ENCODE measurements at places on chromosomes 7 and 10.

- no peak for DNase-seq
Measured at GRCh38 chr7:34338961-34339526, 319.0 kb upstream of the NPSR1 start.

DNA sequence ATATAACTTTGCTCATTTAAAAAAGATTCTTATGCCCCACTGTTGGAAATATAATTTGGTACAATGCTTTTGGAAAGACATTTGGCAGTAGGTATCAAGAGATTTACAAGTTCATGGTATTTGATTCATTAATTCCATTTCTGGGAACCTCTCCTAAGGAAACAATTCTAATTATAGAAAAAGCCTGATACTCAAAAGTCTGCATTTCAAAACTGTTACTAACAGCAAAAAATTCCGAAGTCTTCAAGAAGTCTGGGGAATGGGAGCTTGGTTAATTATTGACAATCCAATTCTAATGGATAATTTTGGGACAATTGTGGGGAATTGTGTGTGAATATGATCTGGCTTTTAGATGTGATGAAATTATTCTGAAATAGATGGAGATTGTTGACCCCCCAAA lies 59.6 kb downstream of the HDAC9 start:
- DNase-seq, result no peak

DNA sequence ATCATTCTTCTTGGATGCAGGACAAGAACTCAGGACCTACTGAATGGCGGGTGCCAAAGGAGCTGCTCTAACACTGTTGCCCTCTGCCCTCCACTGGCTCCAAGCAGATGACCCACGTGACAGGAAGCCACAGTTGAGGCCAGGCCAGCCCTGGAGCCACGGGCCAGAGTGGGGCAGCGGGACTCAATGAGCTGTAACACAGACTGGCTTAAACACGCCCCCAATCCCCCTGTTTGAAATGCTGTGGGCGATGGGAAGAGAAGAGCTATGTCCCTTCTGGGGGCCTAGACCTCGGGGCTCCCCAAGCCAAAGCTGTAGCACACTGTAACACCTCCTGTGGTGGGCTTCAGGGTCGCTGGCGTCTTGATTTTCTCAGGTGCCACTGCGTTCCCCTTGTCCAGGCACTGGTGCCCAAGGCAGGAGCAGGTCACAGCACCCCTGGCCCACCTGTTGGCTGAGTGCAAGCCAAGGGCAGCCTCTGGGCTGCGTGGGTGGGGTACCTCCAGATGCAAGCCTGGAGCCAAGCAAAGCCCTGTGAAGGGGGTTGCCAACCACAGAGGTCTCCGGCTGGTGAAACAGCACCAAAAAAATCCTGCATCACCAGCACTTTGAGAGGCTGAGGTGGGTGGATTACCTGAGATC lies 18.6 kb upstream of the ZMIZ2 start:
- DNase-seq, result no peak

DNA sequence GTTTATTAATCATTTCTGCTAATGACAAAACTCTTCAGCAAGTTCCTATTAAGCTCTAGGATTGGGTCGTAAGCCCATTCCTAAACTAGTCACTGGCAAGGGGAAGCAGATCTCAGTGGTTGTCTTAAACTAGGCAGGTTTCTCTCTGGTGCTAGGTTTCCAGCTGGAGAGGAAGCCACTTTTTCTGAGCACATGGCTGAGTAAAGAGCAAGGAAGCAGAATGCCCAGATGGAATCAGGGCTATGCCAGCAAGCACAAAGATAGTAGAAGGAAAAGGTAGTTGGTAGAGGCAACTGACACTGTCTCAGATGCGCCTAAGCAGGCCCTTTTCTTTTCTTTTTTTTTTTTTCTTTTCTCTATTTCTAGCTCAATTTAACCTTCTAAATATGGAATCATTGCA lies 224.9 kb downstream of the EXOC4 start:
- DNase-seq, result no peak

DNA sequence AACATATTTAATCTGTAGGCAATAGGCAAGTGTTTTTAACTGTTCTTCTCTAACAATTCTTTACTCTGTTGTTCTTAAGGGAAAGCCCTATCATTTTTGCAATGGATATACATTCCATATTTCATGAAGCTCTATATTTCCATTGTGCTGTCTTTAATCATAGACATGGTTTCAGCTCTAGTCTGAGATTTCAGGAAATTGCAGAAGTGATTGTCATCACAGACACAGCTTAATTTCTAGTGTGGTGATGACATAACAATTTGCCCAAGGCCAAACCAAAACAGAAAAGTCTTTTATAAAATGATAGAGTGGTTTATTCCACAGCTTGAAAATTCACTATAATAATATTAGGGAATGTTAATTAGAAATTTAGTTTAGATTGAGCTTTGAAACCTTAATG lies 494.1 kb upstream of the SEMA3A start:
- DNase-seq, result no peak

DNA sequence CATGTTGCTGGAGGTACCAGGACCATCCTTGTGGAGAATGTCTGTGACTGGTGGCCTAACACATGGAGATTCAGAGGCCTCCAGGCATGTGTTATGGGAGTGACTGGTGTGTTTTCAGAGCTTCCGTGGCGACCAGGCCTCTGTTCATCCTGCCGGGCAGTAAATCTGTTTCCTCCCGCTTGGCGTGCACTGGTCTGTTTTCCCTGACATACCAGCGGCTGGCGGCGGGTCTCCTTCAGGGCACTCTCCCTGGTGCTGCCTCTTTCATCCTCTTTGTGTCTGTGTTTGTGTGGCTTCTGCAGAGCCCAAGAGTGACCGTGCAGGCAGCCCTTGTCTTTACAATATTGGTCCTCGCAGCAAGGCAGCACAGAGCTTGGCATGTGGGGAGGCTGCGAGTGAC lies 385.1 kb upstream of the MKI67 start:
- DNase-seq, result no peak

- no peak for DNase-seq
Measured at GRCh38 chr7:81684514-81685269, 85.2 kb downstream of the HGF start.

DNA sequence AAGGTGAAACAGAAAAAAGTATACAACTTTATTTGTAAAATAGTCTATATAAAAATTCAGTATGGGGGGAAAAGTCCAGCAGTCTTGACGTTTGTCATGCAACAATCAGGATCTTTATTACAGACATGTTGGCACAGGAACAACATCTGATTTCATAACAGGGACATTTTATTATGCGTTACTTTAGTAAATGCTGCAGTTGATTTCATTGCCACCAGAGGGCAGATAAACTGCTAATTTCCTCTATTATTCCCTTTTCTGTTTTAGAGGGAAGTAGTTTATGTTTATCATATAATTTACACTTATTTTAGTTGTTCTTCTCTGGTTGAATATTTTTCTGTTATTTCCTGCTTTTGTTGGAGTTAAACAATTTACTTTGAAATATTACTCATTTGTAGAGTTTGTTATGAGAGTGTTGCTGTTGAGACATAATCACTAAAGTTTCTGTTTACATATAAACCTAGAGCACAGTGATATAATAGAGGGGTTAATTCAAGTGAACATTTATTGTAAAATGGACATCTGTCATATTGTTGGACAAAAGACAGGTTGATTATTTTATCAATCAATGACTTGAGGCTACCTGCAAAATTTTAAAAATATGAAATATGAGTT lies 3.3 kb downstream of the PLXDC2 start:
- DNase-seq, result no peak

DNA sequence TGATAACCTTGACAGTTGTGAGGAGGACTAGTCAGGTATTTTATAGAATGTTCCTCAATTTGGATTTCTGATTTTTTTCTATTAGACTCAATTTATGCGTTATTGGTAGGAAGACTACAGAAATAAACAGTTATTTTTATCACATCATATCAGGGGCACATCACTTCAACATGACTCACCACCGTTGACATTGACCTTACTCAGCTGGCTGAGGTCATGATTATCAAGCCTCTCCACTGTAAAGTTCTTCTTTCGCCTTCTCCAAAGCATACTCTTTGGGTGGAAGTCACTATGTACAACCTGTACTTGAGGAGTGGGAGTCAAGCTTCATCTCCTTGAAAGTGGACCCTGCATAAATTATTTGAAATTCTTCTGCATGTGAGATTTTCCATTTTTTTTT lies 194.3 kb upstream of the IGFBP3 start:
- DNase-seq, result no peak

- no peak for DNase-seq
Measured at GRCh38 chr7:92634924-92635519, 44.8 kb upstream of the FAM133B start.

GRCh38 chr10:13711291-13711690 lies 124.5 kb downstream of the PRPF18 start:
- no peak for DNase-seq

DNA sequence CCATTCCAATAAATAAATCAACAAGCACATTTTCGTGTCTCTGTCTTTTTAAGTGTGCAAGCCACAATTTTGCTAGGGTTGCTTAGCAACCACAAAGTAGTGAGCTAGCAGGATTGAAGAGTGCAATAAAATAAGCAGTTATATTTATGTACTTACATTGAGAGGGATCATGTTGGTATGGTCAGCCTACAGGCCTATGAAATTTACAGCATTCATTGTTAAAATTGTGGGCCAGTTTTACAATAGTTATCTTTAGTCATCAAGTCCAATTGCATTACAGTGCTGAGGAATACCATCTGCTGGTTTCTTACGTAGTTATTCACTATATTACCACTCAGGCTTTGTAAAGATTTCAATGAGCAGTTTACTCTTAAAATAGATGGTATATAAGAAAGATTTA lies 192.5 kb upstream of the POT1 start:
- DNase-seq, result no peak

DNA sequence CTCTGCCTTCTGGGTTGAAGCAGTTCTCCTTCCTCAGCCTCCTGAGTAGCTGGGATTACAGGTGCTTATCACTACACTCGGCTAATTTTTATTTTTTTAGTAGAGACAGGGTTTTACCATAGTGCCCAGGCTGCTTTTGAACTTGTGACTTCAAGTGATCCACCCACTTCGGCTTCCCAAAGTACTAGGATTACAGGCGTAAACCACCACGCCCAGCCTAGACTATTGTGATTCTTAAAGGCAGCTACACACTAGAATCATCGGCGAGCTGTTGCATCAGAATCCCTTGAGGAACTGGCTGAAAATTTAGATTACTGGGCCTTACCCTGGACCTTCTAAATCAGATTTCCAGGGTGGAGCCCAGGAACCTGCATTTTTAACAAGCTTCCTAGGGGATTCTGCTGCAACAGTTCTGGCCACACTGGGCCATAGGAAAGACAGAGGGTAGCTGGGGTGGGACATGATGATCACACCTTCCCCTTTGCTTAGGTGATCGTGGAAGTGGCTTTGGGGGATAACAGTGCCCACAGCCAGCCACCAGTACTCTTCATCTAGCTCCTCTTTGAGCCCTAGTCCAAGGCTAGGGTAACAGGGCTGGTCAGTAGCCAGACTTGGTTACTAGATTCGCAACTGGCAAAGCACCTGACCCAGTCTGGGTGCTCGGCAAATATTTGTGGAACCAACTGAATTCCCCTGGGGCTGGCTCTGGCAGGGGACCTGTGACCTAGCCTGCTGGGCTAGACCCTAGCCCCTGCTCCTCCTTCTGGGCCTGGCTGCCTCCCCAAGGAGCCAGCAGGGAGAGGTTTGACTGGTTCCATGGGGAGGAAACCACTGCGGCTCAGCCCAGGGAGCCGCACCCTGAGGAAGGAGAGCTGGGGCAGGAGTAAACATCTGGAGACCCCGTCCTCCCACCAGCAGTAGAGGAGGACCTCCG lies 67.1 kb upstream of the DUSP5 start:
- DNase-seq, result no peak

- DNase-seq, result no peak
Measured at GRCh38 chr7:104980841-104981671, 32.9 kb upstream of the KMT2E start.

DNA sequence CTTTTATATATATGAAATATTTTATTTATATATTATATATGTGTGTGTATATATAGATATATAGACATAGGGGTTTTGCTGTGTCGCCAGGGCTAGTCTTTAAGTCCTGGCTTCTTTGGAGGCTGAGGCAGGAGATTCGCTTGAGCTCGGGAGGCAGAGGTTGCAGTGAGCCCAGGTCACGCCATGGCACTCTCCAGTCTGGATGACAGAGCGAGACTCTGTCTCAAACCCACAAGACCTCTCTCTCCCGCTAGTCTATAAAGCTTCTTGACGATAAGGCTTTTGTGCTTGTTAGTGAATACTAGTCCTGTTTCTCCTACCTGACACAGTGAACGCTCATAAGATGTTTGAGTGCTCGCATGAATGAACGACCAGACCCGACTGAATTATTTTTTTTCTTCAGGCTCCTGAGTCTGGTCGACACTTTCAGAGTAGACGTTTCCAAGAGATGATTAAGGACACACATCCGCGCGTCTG lies 577 bp upstream of the DDX21 start:
- no peak for DNase-seq

DNA sequence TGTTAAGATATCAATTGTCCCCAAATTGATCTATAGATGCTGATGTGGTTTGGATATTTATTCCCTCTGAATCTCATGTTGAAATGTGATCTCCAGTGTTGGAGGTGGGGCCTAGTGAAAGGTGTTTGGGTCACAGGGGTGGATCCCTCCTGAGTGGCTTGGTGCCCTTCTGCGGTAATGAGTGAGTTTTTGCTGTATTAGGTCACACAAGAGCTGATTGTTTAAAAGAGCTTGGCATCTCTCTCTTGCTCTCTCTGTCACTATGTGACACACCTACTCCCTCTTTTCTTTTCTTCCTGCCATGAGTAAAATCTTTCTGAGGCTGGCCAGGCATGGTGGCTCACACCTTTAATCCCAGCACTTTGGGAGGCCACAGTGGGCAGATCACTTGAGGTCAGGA lies 98.2 kb upstream of the KAT6B start:
- no peak for DNase-seq

- DNase-seq, result no peak
Measured at GRCh38 chr10:27388761-27389399, 115.2 kb upstream of the RAB18 start.

GRCh38 chr7:83629117-83629880 lies 19.6 kb downstream of the SEMA3E start:
- no peak for DNase-seq

DNA sequence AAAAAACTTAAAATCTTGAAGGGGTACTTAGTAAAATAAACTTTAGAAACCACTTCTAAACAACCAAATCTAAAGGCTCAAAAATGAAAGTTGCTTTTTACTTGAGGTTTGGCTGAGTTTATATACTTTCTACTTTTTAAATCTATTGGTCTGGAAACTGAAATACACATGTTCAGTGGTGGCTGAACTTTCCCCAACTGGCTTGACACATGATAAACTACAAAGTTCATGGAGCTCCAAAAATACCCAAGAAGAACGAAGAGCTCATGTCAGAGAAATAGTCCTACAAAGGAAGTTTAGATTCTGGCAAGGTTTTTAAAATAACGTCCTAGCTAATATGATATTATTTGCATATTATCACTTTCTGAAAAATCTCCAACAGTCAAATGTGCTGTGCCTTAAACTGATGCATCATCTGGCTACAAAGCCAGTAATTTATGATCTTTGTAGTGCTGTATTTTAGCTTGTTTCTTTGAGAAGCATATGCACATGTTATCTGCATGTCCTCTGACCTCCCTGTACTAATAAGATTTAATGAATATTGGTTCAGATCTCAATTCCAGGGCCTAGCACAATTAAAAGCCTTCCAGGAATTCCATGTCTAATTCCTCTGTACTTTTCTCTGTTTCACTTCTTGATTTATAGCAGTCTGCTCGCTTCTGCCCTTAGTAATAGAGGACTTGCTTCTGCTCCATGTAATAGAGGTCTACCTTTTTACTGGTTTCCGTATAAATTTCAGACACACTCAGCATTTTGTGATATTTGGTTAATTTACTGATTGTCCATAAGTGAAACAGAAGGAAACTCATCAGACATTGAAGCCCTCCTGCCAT lies 28.2 kb downstream of the SEMA3C start:
- no peak for DNase-seq

Data from progenitor cell of endocrine pancreas (in vitro differentiated cells).